Activated T-helper 2 cell treated with anti-CD3 and anti-CD28 coated beads, Interferon-gamma antibody, Interleukin-2, Interleukin-4, amounts not matched to agents 10 μg/mL and 5 μg/mL and 100 μg/mL, durations not matched to agents 14 hours and 24 hours and 36 hours (primary cell): ENCODE measurements at places on chromosomes 12 and 14. TPM values are rescaled to one million over a fixed set of nuclear protein-coding genes. Genes with fewer than 3 reads are reported as not detected.

DNA sequence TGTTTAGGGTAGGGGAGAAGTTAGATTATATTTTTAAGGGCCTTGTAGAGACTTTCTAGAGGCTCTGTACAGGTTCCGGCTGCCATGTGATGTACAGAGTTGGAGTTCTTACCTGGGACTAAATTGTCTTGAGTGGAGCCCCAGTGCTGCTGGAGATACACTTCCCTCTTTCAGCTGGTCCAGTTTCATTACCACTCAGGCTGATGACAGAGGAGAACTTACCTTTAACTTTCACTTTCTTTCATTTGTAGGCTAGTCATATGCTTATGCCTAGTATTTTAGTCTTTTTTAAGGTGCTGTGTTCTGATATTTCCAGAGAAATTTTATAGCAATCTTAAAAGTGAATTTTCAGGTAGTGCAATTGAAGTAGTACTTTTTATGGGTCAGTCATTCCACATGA lies 117.3 kb downstream of the ERC1 start:
- H3K27me3 ChIP-seq, result no peaks in the 10 kb centered on the region
- no peak overlapping the region for H3K4me3 ChIP-seq
- DNase-seq, result no peak
- no peak overlapping the region for H3K27ac ChIP-seq

DNA sequence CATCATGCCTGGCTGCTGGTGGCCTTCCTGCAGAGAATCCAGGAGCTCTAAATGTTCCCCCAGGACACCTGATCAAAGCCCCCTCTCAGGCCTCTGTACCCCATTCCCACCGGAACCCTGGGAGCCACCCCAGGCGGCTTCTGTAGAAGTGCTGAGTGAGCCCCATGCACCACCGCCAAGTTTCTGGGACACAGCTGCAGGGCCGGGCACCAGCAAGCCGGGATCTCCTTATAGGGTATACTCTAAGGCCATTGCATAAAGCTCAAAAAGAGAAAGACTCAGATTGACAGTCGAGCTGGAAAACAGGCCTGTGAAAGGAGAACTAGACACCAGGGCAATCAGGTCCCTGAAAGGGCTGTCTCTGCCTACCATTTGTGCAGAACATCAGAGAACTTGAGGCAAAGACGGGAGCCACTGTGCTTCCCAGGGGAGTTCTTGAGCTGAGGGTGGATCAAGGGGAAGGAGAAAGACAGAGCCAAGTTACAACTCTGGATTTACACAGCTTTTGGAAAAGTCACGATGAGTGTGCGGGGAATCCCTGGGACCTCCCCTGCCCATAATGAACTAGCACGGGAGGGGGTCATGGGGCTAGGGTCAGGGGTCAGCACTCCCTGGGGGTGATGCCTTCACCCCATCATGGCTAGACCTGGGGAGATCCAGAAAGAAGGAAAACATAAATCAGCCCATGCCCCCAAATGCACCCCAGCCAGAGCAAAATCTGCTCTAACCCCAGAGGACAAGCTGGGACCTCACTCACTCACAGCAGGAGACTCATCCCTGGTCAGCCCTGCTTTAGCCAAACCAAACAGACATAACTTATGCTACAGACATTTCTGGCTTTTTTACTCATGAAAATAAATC lies 51.1 kb downstream of the ITPK1 start:
- no peak for DNase-seq
- no peaks in the 10 kb centered on the region for H3K27me3 ChIP-seq
- H3K4me3 ChIP-seq, result no peak overlapping the region
- H3K36me3 ChIP-seq, result peaks cover 5% of the 10 kb centered on the region
- H3K4me1 ChIP-seq, result peaks cover 51% of the 10 kb centered on the region

The CCDC177 gene
- total RNA-seq, result 0.05 TPM in 1 of 2 replicates, not detected in the other

- H3K36me3 ChIP-seq, result no peaks in the 10 kb centered on the region
- DNase-seq, result no peak
- H3K27me3 ChIP-seq, result peaks cover 3% of the 10 kb centered on the region
- H3K4me1 ChIP-seq, result peaks cover 3% of the 10 kb centered on the region
These were observed 57.6 kb upstream of the OTOGL start for GRCh38 chr12:80041692-80042091.

GRCh38 chr14:55073856-55074255 lies 22.4 kb downstream of the MAPK1IP1L start:
- no peak overlapping the region for H3K27ac ChIP-seq
- no peaks in the 10 kb centered on the region for H3K27me3 ChIP-seq
- H3K36me3 ChIP-seq, result peaks cover 17% of the 10 kb centered on the region
- H3K4me3 ChIP-seq, result no peak overlapping the region
